CD4-positive, alpha-beta T cell treated with Interleukin-17A for 1 hour (primary cell): ENCODE measurements at places on chromosomes 13 and 19.

- DNase-seq = no peak
Observed at GRCh38 chr19:42316223-42317211, 3.4 kb downstream of the TMEM145 start.

DNA sequence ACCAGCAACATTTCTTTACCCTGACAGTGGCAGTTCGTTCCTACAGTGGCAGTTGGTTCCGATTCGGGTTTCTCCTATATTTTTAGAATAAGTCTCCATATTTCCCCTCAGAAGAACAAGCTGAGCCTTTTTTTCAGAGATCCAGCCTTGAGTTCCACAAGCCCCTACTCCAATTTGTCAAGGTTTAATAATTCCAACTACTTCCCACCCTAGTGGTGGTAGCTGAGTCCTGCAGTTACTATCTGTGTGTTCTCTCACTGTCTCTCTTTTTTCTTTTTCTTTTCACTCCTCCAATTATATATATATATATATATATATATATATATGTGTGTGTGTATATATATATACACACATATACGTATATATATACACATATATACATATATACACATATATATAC, 1347.3 kb downstream of the PCDH9 start:
- DNase-seq = no peak

GRCh38 chr13:38514575-38514974, 164.9 kb downstream of the UFM1 start:
- DNase-seq = no peak

DNA sequence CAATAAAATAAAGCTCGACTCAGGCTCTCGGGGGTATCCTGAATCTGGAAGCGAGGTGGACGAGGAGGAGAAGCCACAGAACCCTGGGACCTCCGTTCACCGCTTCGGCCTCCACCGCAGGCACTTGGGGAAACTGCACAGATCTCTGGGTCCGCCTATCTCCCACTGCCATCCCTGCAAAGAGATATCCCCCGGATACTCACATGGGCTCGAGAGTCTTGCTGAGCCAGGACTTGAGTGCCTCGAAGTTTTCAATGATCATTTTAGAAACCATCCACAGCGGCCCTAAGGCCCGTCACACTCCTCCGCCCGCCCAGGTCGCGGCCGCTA, 589 bp downstream of the RBM26 start:
- no peak for DNase-seq

GRCh38 chr19:52343548-52343947, 7.5 kb downstream of the ZNF610 start:
- DNase-seq = peak; percentile 72

DNA sequence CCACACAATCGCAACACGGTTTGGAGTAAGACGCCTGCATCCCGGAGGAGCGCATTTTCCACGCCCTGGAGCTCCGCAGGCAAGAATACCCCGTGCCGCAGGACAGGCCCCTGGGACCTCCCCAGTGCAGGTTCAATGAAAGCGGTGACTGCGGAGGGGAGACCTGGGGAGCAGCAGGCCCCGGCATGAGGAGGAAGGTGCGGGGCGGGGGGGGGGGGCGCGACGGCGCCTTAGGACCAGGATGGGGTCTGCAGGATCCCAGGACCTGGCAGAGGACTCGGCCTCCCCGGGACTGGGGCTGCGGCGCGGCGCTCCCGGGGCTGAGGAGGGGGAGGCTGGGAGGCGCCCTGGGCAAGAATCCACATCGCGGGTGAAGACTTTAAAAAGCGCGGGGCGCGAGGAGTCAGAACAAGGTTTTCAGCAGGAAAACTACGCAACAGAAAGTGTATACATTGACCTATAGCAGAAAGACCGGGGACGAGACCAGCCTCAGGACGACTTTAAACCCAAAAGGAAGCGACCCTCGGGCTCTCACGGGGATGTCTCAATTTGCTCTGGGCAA, 432 bp downstream of the ZNF611 start:
- DNase-seq = no peak

DNA sequence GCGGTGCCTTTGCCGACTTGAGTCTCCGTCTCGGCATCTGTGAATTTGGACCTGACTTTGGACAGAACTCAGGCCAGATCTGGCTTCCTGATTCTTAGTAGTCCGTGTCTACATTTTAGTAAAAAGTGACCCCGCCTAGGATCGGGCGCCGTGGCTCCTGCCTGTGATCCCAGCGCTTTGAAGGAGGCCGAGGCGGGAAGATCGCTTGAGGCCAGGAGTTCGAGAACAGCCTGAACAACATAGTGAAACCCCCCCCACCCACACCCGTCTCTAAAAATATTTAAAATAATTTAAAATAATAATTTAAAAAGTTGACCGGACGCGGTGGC, 849 bp upstream of the TCF3 start:
- DNase-seq = no peak

- DNase-seq = no peak
Observed at GRCh38 chr19:6608940-6609339, 18.0 kb upstream of the CD70 start.

GRCh38 chr13:42681326-42682100, 99.9 kb upstream of the FAM216B start:
- no peak for DNase-seq

DNA sequence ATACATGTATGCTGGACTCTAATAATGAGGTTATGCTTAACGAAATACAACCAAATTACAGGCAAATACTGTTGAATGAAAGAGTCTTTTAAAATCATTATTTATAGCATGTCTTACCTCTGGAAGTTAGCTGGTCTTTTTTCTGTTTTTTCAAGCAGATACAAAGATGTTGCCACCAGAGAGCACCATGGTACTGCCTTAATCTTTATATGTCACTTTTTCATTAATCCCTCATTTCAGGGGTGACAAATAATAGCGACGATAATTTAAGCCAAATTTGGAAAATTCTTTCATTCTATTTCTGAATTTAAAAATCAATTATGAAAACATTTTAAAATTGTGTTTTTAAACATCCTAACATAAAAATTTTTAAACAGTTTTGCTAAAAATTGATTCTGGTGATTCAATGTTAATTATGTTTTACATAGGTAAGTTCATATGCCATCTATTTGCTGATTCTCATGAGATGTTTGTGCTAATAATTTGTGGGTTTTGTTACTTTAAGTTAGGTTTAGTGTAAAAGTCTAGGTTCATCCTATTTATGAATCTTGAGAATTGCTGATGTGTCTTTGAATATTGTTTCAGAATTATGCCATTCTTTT, 379.3 kb upstream of the SGCG start:
- no peak for DNase-seq

DNA sequence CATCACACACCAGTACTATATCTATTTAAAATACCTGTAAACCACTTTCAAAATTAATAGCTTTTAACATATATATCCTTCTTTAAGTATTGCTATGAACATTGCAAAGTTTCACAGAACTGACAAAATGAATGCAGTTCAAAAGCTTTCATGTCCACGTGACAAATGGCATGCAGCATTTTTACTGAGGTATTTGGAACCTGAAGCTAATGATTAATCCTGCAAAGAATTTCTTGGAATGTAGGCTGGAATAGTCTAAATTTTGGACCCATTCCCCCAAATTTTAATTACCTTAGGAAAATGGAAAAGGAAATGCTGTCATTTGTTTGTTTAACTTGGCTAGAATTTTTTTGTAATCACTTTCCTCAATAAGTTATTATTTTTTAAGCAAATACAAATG, 423.8 kb upstream of the GPC6 start:
- DNase-seq = no peak

DNA sequence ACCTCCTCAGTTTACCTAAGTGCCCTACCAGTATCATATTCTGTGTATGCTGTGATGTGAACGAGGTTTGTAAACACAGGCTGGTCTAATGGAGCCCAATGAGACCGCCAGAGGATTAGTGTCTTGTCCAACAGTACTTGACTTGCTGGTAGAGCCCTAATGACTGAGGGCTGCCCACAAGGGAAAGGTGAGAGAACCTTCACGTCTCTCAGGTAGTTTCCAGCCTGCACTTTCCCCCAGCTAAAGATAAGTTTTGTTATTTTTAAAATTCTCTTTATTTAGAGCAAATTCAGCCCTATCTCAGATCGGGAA, 498 bp upstream of the RBM26 start:
- no peak for DNase-seq

DNA sequence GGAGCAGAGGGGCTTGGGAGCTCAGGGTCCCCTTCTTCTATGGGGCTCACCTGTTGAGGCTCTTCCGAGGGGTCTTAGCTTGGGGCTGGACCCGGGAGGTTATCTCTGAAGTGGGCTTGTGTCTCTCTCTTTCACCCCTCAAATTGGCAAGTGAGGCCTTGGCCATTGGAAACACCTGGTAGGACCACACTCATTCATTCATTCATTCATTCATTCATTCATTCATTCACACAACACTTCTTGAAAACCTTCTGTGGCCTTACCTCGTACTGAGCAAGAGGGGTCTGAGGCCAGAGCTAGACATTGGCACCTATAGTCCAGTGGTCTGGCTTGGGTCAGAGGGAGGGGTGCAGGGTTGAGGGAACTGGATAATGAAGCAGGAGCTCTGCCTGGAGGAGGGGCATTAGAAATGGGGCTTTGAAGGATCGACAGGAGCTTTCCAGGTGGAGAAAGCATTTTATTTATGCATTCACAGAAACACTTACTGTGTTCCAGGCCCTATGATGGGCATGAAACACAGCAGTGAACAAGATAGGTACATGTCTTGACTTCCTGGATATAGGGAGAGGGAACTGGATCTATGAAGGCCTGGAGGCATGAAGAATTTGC, 5.5 kb downstream of the CELF5 start:
- no peak for DNase-seq
